NCI-H1092 (cell line): ENCODE measurements at places on chromosomes 11 and 22.

DNA sequence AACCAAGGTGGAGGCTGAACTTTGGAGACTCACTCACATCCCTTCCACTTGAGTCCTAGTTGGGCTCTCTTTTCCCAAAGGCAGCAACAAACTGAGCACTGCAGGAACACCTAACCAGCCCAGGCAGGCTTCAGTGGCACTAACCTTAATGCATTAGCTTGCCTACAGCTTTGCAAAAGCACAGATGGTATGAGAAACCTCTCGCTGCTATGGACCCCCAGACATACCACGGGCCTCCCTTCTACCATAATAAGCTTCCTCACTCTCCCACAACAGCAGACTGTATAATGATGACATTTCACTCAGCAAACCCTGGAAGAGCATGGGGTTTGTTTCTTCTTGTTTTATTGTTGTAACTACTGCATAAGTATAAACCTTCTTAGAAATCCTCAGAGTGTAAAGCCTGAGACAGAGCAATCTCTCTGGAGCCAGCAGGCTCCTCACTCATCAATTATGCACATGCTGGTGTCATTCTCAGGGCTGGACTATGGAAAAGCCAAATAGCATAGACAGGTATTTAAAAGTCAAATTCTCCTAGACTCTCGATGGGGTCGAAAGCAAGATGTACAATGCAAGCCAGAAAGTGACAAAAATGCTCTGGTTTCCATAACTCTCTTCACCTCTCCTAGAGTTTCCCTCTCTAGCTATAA lies 167.6 kb downstream of the NXPE2 start:
- DNase-seq = no peak

- DNase-seq = no peak
Observed at GRCh38 chr11:114479331-114479730, 40.1 kb downstream of the REXO2 start.

GRCh38 chr11:19181531-19182261 lies 20.1 kb downstream of the CSRP3 start:
- DNase-seq = no peak

DNA sequence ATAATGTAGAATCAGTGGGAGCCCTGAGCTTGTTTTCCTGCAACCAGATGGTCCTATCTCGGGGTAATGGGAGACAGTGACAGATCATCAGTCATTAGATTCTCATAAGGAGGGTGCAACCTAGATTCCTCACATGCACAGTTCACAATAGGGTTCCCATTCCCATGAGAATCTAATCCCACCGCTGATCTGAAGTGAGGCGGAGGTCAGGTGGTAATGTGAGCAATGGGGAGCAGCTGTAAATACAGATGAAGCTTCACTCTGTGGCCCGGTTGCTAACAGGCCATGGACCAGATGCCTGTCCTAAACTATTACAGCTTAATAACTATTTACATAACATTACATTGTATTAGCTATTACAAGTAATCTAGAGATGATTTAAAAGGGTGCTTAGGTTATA lies 17.0 kb downstream of the DIXDC1 start:
- no peak for DNase-seq

DNA sequence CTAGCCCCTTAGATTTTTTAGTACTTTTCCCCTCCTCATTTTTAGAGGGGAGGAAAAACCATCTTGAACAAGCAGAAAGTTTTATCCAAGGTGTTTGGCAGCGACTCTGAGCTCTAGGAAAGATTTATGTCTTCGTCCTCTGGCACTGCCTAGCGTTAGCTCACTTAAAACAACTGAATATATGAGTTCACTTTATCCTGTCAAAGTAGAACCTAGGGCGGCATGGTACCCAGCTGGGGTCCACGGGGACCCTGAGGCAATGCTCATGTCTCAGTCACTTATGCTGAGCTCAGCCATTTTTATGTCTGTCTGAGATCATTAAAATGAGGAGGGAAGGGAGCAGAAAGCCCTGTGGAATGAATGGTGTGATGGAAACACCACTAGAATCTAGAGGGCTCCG lies 14.2 kb upstream of the VSIG10L2 start:
- DNase-seq = no peak

GRCh38 chr11:119745776-119746535 lies 17.0 kb upstream of the NECTIN1 start:
- DNase-seq = no peak

- DNase-seq = peak; percentile 57
Observed at GRCh38 chr11:67629386-67630227, at the start of gene NUDT8. Gene NUDT8 (minus strand): TSS chr11:67629937. CDS start chr11:67629911, 26 bp downstream.

GRCh38 chr22:23152238-23153114 lies 7.2 kb downstream of the RAB36 start:
- no peak for DNase-seq

DNA sequence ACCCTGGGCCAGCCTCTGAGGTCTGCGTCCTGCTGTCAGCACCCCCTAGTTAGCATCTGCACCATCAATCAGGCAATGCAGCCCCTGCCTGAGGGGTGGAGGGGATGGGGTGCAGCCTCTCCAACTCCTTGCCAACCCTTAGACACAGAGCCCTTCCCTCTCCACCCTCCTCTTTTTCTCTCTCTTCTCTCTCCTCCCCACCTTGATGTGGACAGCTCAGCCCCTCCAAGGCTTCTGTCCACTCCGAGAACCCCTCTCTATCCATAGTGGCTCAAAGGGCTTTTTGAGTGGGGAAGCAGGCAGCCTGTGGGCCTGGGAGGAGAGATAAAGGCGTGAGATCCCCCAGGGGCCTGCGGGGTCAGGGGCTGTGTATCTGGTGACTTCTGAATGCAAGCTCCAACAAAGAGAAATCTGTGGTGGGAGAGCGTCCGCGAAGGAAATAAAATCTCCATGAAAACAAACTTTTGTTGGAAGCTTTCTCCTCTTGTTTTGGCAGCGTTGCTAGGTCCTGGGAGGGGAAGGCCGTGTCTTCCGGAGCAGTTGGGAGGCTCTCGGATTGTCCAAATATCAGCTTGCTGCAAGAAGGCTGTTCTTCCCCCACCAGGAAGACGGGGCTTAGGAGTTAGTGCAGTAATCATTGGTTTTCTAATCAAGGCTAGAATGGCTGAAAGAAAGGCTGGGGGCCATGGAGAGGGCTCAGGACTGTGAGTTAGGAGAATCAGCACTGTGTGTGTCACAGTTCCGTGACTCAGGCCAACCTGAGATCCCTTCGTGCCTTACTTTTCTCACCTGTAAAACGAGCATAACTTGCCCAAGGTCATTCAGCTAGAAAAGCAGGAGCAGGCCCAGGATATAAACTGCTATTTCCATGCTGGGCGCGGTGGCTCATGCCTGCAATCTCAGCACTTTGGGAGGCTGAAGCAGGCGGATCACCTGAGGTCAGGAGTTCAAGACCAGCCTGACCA lies 50.3 kb downstream of the PKNOX2 start:
- no peak for DNase-seq

DNA sequence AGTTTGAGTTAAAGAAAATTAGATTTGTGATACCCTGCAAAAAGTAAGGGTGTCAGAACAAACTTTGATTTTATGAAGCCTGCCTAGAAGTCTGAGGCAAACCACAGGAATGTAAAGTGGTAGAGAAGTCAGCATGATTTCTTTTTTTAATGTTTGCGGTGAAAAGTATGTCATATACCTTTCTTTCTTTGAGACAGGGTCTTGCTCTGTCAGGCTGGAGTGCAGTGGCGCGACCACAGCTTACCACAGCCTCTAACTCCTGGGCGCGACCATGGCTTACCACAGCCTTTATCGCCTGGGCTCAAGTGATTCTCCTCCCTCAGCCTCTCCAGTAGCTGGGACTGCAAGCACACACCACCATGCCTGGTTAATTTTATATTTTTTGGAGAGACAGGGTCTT lies 4.7 kb downstream of the API5 start:
- DNase-seq = no peak

GRCh38 chr11:130040281-130040940 lies 29.3 kb upstream of the APLP2 start:
- no peak for DNase-seq

DNA sequence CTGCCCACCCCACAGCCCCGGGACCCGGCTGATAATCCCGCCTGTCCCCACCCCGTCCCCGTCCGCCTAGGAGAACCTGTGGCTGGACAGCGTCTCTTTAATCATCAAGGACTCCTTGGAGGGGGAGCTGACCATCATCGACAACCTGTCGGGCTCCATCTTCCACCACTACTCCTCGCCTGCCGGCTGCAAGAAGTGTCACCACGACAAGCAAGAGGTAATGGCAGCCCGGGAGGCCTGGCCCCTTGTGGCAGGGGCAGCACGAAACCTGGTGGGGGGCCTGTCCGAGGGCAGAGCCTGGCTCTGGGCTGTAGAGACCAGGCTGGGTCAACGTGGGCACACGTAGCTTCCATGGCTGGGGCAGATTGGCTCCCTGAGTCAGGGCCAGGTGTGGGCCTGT lies 109.1 kb downstream of the CACNA1I start:
- no peak for DNase-seq

DNA sequence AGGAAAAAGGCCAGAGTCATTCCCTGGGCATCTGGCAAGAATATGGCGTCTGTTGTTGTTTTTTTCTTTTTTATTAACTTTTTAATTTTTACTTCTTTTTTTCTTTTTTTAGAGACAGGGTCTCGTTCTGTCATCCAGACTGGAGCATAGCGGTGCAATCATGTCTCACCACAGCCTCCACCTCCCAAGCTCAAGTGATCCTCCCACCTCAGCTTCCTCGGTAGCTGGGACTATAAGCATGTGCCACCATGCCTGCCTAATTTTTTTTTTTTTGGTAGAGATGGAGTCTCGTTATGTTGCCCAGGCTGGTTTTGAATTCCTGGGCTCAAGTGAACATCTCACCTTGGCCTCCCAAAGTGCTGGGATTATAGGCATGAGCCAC lies 54.0 kb upstream of the PRDM11 start:
- DNase-seq = no peak

DNA sequence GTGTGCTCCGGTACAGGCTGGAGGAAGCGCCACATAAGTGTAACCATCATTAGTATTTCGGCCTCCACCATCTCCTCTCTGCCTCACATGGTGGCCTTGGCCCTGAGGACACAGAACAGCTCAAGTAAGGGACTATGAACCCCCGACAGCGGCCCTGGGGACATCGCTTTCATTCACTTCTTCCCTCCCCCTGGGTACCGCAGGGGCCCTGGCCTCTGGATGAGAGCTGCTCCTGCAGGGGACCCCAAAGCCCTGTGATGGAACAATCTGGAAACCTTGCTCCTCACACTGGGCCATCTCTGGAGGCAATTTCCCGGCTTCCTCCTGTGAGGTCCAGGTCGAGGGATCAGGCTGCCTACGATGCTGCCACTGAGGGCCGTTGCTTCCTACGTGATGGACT lies 565.5 kb downstream of the BRD1 start:
- DNase-seq = no peak

DNA sequence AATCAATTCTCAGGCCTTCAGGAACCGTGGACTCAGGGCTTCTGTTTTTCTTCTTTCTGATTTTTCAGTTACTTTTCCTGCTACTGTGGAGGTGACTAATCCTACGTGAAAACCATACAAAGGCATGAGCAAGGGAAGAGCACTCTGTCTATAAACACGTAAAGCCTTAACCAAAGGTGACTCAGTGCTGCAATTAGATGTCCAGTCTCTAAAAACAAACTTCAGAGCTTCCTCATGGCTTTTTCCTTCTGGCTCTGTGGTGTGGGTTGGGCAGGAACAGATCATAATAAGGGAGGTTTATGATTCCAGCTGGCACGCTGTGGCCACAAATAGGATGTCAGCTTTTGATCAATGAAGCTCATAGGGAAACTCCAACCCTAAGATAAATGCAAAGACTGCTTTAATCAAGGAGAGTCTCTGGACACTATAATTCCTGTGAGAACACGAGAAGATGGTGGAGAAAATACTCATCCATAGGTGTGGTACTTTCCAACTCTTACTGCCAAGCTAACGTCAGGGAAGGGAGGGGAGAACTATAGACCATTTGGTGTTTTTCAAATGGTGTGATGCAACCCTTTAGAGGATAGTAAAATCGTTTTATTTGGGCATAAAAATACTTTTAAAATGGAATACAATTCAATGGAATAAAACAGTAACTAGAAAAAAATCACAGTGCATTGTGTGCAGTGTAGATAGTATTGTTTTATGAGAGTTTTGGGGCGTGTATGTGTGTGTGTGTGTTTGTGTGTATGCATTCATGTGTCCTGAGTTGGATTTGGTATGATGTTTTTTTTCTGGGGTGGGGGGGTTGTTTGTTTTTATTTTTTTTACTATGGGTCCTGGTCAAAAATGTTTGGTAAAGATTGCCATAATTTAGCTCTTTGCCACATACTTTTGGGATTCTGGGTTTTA lies at the start of gene NXPE2:
Gene NXPE2 (plus strand): TSS at position 403 of the 912 bp plus-strand sequence. CDS start 49 bp downstream, at position 452.
- no peak for DNase-seq

DNA sequence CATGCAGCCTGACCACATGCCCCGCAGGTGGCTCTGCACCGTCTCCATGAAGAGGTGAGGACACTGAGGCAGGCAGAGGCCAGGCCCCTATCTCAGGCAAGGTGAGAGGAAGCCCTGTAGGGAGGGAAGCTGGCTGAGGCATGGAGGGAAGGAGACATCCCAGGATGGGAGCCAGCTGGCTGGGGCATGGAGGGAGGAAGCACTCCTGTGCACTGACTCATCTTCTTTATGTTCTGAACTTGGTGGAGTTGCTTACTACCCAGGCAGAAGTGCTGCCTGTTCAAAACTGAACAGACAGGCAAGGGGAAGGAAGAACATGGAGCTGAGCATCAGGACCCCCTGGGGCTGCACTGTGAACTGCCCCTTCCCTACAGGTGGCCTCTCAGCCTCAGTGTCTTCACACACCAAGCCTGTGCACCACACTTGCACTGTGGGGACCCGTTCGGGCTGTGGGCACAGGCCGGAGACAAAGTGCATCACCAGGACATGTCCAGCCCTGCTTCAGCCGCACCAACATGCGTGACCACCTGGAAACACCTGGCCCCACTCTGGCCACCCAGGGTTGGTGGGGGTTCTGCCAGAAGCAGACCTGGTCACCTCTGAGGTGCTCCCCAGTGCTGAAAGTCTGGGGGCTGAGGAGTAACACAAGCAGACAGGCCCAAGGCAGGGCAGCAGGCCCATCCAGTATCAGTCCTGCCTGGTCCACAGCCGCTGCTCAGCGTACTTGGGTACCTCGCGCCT lies 55.5 kb downstream of the DGCR2 start:
- no peak for DNase-seq

DNA sequence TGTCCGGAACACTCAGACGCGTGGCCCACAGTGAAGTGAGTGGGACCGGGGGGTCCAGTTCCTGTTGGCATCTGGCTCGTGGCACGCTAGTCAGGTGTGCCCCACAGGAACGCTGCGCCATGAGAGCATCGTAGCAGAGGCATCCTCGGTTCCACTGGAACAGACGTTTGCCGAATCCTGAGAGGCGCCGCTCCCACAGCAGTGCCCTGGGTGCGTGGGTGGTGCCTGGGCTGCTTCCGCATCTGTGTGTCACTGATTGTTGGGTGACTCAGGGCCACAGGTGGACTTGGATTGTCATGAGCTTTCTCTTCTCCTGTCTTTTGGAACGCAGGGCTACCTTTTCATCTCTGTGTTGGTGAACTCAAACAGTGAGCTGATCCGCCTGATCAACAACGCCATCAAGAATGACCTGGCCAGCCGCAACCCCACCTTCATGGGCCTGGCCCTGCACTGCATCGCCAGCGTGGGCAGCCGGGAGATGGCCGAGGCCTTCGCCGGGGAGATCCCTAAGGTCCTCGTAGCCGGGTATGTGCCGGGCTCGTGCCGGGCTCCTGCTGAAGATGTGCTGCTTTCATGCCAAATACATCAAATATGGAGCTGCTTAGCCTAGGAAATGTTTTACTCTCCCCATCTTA lies 46.2 kb downstream of the AP2A2 start:
- DNase-seq = no peak
